Thyroid gland (tissue), 4 donors: ENCODE measurements at places on chromosomes 13 and 19.

DNA sequence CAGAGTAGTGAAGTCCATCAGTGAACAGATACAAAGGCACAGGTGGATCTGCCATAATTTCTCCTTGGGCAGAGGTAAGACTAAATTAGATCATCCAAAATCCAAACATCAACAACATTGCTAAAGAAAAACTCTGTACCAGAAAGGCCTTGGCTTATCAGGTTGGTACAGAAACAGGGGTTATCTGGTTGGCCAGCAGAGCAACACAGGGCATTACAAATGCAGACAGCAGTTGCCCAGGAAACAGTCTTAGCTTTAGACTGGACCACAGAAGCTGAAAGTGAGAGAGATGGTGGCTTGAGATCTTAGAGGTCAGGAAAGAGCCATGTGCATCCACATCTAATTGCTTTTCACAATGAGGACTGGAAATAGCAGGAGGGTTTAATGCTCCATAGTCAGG lies 26.6 kb upstream of the DGKH start:
- DNase-seq = no peak

DNA sequence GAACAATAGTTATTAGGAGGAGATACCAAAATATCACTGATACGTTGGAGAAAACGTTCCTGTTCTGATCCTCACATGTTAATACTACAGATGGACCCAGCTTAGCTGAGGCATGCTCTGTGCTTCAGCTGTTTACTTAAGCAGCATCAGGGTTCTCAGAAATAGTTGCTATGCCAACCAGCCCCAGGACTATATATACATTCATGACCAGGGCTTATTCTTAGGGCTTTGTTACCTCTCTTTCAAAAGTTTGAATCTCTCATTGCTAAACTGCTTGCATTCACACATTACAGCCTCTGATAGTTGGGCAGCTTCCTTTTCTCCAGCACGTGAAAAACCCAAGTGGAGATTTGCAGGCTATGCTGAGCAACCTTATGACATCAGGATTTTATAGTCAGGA lies 800.4 kb downstream of the DIAPH3 start:
- DNase-seq = no peak

DNA sequence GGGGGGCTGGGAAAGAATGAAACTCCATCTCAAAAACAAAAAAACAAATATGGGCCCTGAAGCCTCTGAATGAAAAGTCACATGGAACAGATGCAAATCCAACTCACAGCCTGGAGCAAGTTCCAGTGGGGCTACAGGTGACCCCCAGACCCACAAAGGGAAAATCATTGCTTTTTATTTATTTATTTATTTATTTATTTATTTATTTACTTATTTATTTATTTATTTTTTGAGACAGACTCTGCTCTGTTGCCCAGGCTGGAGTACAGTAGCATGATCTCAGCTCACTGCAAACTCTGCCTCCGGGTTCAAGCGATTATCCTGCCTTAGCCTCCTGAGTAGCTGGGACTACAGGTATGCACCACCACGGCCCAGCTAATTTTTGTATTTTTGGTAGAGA lies 13.3 kb upstream of the CCL25 start:
- no peak for DNase-seq

GRCh38 chr19:3316132-3316648 lies 50.2 kb upstream of the NFIC start:
- no peak for DNase-seq

DNA sequence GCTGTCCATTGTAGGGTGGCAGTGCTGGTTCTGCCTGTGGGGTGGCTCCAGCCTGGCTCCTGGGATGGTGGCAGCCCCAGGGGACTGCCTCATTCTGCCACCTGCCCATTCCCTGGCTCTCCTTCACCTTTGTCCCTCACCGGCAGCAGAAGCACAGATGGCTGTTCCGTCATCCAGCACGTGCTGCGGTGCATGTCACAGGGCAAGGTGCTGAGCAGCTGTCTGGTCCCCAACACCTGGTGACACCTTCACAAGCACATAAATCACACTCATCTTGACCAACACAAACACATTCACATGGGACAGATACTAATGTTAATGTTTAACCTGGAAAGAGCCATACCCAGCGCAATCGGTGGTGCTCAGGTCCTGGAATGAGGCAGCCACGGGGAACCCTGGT lies 126.8 kb downstream of the UQCRFS1 start:
- no peak for DNase-seq

DNA sequence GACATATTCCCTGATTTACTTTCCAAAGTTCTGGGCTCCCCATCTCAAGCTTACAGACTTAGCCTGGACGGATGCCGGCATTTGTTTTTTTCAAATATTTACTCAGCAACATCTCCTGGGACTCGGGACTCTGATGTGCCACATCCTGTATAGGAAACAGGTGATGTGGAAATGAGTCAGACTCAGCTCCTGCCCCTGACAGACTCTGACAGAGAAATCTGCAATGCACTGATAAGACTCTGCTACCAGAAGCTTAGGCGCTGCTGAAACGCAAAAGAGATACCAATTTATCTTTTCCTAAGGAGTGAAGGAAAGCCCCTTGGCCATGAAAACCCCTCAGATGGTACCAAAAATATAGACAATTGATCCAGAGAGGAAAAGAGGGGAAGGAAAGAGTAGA lies 16.2 kb downstream of the LAIR2 start:
- DNase-seq = no peak

- DNase-seq = no peak
These were observed 953 bp downstream of the DZIP1 start for GRCh38 chr13:95643571-95643935.

DNA sequence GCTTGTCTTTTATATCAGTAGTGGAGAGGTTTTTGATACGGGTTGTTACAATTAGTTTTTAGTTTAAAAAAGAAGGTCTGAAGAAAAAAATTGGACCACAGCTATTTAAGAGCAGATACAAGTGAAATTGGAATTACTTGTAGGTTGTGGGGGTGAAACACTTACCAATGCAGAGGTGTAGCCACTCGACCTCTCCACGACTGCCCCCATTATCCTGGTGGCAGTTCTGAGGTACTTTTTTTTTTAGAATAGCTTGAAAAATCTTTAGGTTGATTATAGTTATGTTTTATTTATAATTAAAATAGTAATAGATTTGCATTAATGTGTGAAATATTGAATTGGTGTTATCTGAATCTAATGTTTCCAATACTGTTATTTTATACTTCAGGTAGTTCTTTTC lies 60.7 kb downstream of the PAN3 start:
- DNase-seq = no peak

DNA sequence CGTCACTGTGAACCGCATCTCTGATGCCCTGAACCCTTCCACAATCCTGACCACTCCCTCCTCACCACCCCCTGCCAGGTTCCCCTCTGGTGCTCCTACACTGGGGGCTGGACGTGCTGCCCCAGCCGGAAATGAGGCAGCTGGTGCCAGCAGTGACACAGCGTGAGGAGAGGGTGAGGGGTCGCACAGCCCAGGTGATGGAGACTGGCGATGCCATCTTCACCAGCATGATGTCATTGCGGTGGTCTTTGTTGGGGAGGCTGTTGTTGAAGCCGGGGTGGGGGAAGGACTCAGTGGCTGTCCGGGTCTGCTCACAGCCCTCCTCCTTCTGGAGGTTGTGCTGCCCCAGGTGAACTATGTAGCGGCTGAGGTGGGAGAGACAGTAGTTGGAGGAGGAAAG lies 2.5 kb downstream of the KLK11 start:
- DNase-seq = no peak

GRCh38 chr13:26476782-26477142 lies 80.7 kb upstream of the WASF3 start:
- no peak for DNase-seq

DNA sequence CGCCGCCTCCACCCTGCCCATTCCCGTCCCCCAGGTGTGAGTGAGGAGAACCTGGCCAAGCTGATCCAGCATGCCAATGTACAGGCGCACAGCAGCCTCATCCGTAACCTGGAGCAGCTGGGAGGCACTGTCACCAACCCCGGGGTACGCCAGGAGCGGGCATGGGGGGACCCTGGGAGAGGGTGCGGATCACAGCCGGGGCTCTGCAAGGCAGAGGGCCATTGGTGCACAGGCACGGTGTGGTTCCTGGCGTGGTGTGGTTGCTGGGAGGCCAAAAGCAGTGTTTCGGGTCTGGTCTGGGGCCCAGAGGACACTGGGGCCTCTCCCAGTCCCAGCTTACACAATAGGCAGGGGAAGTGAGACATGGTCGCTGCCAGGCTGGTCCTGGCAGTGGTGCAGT lies 8.3 kb downstream of the STXBP2 start:
- DNase-seq = no peak

GRCh38 chr13:26253262-26253786 lies 605 bp upstream of the CDK8 start:
- DNase-seq = peak; percentile 5

DNA sequence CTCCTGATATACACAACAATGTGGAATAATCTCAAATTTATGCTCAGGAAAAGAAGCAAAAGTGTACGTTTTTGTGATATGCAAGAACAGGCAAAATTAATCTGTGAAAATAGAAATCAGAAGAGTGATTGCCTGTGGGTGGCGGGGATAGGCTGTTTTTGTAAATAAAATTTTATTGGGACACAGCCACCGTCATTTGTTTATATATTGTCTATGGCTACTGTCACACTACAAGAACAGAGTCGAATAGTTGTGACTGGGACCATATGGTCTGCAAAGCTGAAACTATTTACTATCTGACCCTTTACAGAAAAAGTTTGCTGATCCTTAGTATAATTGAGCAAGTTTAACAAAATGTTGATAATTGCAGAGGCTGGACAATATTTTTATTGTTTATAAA lies 269.5 kb upstream of the HTR2A start:
- no peak for DNase-seq

GRCh38 chr13:27526516-27526915 lies 76.2 kb upstream of the MTIF3 start:
- no peak for DNase-seq

- no peak for DNase-seq
These were observed 34.0 kb downstream of the ARHGEF18 start for GRCh38 chr19:7382694-7383093.

DNA sequence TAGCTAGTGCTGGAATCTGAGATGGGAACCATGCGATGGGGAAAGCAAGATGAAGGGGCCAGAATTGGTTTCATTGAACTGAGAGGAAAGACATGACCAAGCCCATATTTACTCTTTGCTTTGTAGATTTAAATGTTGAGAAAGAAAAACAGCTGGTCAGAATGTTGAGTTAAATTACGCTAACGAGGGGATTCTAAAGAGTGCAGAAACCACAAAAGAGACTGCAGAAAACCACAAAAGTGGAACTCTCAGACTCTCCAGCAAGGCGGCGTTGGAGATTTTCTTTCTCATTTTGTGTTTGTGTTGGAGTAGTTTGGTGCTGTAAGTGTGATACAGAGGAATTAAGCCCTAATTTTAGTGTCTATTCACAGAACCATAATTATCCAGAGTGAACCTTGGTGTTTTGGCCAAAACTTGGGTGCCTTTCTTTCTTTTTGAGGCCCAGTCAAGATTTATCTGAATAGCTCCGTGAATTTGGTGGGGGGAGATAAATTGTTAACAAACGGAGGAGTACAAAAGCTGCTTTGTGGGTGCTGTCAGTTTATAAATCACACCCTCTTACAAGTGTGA lies 26.3 kb downstream of the SAE1 start:
- DNase-seq = no peak

DNA sequence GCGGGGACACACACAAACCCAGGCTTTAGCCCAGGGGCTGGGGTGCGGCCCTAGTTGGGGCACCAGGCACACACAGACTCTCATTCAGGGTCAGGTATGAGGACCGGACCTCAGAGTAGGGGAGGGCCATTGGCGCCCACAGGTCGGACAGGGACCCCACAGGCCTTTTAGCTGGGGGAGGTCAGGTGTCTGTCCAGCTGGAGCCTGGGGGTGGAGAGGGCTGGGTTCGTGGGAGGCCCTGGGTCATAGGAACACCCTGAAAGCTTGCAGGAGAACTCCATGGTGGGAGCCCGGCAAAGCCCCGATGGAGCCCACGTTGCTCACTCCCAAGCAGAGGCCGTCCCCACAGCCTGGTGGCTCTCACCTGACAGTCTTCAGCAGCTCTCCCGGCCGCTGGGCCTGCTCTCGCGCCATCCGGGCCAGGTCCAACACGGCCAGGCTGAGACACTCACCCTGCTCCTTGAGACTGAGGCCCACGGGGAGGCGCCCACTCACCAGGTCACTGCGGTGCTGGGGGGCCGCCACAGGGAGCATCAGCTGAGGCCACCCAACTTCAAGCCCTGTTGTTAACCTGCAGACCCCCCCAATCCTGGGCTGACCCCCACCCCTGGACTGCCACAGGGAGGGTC lies 5.0 kb downstream of the JAK3 start:
- DNase-seq = no peak

DNA sequence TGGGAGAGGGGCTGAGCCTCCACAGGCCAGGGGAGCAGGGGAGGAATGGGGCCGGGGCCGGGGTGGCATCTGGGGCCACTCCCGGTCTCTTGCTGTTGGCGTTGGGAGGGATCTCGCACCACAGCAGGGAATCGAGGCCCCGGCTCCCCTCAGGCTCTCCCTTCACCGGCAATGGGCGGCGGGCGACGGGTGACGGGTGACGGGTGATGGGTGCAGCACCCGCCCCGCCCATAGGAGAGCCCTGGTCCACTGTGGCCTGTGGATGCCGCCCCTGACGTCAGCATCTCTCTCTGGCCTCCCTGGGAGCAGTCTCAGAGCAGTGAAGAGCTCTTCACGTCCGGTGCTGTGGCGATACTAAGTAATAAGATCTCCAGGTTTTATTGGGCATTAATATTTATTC lies 133.6 kb downstream of the KDM4B start:
- DNase-seq = no peak

DNA sequence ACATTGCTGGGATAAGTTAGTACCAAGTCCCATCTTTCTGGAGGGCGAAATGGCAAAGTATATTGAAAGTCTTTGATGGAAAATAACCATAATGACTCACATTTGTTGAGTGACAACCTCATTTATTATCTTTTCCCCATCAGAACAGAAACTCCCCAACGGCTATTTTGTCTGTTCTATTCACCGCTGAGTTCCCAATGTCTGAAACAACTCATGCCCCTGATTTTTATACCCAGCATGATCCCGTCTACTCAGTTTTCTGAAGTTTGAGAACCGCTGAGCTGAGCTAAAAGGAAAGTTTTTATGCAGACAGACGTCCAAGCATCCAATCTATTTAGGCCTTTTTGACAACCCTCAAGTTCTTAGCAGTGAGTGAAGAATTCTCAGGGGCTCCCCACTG lies 7.8 kb upstream of the TINCR start:
- DNase-seq = no peak

DNA sequence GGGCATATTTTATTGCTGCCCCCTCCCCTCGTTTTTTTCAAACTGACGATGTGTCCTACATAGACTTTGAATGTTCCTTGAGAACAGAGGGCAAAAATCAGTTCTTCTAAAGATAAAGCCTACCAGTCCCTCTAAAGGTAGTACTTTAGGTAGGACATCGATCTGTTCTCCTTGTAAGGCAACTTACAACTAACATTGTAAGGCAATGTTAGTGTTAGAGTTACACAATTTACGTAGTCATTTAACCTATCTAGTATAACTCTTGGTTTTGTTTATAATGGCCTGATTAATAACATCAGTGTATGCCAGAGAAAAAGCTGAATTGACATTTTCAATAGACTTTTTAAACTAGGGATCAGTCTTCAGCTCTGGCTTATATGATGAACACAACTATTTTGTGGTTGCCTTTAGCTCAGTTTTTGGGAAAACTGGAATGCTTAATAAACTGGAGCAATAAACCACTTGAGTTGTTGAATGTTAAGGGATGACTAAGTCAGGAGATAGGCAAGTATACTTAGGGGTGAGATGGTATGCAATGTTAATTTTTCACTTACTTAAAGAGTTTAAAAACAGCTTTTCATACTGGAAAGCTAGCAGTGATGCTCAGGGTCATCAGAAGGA lies 2.2 kb downstream of the NDFIP2 start:
- no peak for DNase-seq
